Stimulated activated CD8-positive, alpha-beta memory T cell treated with anti-CD3 and anti-CD28 coated beads, Interleukin-7, amount 100 ng/mL, for 48 hours (primary cell): ENCODE measurements at places on chromosomes 11 and 22.

GRCh38 chr11:128684549-128685401 lies 9.1 kb upstream of the FLI1 start:
- no peak for DNase-seq

- no peak for DNase-seq
Observed at GRCh38 chr11:101133190-101133589, 3.6 kb upstream of the PGR start.

DNA sequence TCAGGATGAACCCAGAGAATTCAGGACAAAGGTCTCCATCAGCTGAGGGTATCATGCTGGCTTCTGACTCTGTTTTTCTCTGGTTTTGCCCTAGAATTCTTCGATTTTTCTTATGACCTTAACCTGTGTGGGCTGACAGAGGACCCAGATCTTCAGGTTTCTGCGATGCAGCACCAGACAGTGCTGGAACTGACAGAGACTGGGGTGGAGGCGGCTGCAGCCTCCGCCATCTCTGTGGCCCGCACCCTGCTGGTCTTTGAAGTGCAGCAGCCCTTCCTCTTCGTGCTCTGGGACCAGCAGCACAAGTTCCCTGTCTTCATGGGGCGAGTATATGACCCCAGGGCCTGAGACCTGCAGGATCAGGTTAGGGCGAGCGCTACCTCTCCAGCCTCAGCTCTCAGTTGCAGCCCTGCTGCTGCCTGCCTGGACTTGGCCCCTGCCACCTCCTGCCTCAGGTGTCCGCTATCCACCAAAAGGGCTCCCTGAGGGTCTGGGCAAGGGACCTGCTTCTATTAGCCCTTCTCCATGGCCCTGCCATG lies 16.8 kb downstream of the SERPING1 start:
- no peak for DNase-seq

DNA sequence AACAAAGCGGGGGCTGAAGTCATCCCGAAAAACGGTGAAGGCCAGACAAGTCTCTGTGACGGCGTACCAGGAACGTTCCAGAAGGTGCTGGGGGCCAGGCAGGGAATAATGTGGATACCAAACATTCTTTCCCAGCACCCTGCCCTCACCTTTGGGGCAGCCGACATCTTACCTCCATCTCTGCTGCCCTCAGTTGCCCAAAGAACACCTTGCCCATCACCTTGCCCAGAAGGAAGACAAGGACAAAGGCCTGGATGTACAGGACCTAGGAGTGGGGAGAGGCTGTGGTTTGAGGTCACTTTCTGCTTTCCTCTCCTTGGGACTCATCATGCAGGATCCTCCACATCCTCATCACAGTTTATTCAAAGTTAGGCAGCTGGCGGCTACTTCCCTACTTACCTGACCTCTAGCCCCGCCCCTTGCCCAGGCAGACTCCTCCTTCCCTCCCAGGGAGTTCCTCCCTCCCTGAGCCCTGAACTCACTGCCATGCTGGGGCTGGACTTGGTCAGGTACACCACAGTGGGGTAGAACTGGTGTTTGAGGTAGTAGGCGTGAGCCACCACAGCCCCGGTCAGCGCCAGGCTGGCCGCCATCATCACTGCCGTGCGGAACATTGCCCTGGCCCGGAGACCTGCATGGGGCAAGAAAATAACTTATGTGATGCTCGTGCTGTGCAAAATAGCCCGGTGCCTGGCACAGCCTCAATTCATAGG lies 1.2 kb downstream of the SYVN1 start:
- DNase-seq: no peak

DNA sequence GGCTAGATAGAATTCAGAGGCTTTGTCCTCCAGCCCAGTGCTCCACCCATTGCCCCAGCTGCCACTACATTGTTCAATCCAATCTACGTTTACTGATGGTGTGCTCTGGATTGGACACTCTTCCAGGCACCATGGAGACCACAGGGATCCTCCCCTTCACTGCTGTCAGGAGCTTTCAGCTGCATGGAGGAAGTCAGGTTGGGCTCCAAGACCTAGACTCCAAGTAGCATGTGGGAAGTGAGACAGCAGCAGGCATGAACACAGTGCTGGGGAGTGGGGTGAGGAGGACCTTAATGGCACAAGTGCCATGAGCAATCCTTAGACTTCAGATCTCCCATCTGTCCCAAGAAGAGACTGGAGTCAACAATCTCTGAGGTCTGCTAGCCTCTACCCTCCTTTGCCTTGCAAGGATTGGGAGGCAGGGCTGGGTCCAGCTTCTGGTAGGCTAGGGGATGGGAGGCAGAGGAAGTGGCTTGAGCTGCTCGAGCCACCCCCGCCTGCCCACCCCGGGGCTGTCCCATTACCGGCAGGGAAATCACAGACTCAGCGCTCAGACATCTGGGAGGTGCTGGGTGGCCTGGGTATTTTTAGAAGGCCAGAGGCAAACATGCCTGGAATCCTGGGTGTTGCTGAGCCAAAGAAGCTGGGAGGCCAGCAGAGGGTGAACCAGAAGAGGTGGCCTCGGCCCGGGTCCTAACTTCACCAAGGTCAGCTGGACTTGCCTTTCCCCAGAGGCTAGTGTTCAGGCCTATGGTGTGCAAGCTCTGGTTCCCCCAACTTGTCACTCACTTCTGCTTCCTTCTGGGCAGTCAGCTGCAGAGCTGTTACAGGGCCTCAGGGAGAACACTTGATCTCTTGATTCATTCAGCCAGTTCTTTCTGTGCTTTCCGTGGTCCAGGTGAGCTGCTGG lies 15.2 kb upstream of the FCHSD2 start:
- DNase-seq: no peak
